Activated naive CD4-positive, alpha-beta T cell treated with anti-CD3 and anti-CD28 coated beads, Interleukin-2, amount 50 U/mL, for 72 hours (primary cell): ENCODE measurements at places on chromosomes 5 and 9. TPM values are rescaled to one million over a fixed set of nuclear protein-coding genes. Genes with fewer than 3 reads are reported as not detected.

- DNase-seq: no peak
These were observed 224.8 kb upstream of the TBC1D2 start for GRCh38 chr9:98479967-98480847.

DNA sequence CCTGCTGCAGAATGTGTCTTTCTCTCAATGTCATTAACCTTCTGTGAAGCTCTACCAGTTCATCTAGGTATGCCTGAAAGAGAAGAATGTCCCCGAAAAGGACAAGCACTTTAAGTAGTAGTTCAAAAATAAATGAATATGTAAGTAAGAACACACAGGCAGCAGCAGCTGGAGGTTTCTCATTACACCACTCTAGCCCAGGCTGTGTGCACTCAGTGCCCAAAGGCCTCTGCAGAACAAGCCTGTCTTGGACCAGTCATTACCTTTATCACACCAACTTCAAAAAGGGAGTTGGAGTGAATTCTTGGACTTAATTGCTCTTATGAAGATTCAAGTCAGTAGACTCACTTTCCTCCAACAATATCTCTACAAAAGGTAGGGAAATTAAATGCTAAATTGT lies 268.8 kb downstream of the MLLT3 start:
- DNase-seq: no peak

GRCh38 chr9:78668148-78668832 lies 371.4 kb downstream of the PSAT1 start:
- no peak for DNase-seq

DNA sequence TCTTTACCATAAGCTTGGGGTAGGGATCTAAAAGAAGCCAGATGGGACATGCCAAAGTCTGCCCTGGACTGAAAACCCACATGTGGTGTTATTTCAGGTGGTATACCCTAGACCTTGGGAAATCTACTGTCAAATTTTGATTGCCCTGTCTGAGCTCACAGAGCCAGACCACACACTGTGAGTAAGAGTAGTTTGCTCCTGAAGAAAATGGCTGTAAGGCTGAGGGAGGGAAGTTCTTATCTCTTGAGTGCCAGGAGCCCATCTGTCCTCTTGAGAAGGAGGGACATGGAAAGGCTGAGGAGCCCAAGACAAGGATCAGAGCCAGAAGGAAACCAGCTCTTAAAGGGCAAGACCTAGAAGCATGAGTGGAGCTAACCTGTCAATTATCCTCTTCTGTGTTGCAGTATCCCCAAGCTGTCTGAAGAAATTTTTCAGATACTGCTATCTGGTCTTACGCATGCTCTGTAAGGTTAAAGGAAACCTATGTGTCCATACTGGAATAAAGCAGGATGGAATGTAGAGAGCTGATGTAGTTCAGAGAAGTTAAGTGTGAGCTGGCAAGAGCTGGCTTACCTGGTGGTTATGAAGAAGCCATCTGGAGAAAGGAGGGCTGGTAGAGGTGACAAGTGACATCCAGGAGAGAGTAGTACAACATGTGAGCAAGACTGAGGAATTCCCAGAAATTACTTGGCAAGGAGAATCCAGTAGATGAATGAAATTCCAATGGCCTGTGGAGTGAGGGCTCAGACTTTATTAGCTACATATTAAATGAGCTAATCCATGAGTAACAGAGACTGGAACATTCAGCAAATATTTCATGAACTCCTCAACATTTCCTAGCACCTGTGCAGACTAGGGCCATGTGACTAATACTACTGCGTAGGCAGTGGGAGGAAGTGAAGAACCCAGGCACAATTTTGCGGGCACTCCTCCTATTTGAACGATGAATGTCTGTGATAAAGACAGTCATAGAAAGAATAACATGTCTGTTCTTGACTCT lies 389.1 kb upstream of the KIF2A start:
- no peak for DNase-seq

Gene NKD2
- 1.8 TPM for total RNA-seq
